Spinal cord (tissue), 10 donors: ENCODE measurements at places on chromosomes 6 and 20.

GRCh38 chr6:91278416-91278815, 691.5 kb upstream of the MAP3K7 start:
- DNase-seq, result no peak

DNA sequence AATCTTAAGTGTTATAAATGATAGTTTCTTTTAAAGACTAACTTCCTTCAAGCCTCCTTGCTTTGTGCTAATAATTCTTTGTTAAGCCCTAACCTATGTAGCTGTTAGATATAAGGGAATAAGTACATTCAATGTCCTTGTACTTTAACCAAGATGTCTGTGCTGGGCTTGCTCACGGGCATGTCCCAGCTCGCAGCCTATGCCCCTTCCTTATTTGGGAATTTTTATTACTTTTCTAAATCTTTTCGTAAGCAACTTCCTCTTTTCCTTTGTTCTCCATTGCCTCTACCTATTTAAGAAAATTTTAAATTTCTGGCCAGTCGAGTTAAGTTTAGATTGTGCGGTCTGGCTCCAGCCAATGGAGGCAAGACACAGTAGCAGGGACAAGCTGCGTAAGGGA, 26.0 kb upstream of the CDK19 start:
- DNase-seq, result no peak

- DNase-seq, result no peak
Observed at GRCh38 chr6:89950879-89951391, 56.7 kb downstream of the GJA10 start.

- DNase-seq, result peak; percentile 22
Observed at GRCh38 chr6:144036064-144036834, 28.2 kb upstream of the PLAGL1 start.

DNA sequence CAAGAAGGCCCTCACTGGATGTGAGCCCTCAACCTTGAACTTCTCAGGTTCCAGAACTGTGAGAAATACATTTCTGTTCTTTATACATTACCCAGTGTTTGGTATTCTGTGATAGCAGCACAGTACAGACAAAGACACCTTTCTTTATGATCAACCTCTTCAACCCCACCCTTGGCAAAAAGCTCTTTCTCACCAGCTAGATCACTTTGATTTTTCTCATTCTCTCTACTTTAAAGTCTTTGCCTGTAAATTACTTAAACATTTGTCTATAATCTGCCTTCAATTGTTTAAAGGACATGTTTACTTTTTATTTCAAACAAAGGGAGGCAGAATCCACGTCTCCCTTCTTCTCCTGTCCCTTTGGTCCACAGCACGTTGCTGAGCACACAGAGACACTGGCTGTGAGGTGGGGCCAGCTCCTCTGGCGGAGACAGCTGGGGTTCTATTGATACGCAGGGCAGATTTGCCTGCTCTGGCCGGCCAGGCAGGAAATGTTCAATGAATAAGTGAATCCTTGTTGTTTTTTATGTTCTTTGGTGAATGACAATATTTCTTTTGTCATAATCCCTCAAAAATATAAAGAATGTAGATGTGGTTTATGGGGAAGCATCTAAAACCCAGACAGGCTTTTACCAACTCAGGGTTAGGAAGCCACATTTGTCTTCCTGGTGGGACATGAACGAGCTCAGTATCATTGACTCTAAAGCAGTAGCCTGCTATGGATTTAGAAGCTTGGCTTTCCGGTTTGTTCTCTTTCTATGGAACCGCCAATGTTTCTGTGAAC, 52.9 kb downstream of the NEDD9 start:
- DNase-seq, result no peak

DNA sequence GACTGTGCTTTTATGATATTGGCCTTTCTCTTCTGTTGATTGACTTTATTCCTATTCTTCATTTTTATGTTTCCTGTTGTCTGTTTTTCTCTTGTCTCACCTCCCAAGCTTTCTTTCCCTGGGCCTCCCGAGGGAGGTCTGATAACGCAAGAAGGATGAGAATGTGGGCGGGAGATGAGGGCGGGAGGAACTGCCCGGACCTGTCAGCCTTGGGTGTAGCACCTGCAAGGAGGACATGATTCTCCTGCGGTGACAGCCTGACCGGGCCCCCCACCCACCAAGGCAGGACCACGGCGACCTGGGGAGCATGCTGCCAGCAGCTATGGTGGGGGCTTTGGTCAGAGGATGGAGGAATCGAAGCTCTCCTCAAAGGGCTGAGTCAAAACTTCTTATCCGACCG, 86.9 kb downstream of the PLEKHG1 start:
- DNase-seq, result no peak

- DNase-seq, result no peak
Observed at GRCh38 chr6:20706238-20706938, 172.1 kb downstream of the CDKAL1 start.

DNA sequence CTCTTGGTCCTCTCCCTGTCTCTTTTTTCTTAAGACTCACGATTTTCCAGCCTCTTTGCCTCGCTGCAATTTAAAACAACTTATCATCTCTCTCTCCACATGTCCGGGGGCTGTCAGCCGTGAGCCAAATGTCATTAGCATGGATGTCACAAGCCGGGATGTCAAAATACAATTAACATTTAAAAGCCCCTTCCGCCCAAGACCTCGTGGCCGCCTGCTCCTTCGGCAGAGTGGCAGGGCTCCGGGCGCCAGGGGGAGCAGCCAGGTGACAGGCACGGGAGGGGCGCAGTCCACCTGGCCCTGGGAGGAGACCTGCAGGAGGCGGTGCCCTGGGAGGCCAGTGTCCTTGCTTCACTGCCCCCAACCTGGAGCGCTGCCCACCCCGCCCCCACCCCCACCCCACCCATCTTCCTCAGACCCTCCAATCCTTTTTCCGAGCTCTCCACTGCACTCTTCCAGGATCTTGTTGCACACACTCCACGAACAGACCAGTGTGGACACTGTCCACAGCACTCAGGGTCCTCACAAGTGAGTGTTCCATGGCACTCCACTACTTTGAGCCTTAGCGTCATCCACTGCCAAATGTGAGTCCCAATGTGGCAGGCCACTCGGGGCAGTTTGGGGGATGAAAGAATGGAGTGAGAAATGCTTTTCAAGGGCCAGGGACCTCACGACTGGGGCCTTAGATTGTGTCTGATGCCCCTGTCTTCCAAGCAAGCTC, 5.6 kb upstream of the GRM4 start:
- no peak for DNase-seq

DNA sequence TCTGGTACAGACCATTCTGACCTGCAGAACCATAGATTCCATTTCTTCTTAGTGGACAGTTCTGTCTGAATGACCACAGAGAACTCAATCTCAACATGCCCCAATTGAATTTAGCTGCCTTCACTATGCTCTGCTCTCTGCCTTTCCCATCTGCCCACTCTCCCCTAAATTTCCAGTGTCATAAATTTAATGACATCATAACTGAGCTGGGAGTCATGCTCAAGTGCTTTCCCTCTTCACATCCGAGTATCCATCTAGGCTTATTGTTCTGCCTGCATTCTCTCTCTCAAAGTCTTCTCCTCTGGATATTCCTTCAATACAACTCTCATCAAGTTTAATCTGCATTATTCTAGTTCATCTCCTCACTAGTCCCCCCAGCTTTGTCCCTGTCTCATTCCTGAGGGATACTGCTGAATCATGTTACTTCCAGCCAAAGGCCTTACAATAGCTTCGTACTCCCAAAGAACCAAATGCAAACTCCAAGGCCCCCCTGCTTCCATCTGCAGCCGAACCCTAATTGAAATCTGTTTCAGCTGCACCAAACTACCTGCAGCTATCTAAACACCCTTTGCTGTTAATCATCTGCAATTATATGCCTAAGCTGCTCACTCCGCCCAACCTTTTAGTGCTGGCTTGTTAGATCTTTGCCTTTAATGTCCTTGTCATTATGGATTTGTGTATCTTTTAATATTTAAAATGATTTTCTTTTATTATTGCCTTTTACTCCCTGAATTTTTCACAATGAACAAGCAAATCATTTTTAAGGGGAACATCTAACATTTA, 46.1 kb downstream of the SLC35B3 start:
- DNase-seq, result no peak

GRCh38 chr20:37357481-37358365, 11.8 kb downstream of the SRC start:
- no peak for DNase-seq

DNA sequence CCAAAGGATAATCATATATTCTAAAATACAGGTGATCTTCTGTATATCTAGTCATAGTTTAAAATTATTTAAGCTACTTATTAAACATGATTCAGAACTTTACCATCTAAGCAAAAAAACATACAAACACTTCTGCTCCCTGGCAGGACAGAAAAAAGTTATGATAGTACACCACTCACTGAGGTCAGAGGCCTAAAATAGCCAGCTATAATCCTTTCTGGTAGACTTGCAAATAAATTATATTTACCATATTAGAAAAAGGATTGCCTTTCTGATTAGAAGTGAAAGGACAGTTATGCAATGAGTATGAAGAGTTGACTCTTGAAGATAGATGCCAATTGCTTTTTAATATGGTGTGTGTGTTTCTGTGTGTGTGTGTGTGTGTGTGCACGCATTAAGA, 207.4 kb downstream of the BMP2 start:
- DNase-seq, result no peak
